ENCODE measurements at places on chromosomes 2 and 18.
A peak's percentile ranks its signal among the peaks of the same experiment; 100 is the strongest.

DNA sequence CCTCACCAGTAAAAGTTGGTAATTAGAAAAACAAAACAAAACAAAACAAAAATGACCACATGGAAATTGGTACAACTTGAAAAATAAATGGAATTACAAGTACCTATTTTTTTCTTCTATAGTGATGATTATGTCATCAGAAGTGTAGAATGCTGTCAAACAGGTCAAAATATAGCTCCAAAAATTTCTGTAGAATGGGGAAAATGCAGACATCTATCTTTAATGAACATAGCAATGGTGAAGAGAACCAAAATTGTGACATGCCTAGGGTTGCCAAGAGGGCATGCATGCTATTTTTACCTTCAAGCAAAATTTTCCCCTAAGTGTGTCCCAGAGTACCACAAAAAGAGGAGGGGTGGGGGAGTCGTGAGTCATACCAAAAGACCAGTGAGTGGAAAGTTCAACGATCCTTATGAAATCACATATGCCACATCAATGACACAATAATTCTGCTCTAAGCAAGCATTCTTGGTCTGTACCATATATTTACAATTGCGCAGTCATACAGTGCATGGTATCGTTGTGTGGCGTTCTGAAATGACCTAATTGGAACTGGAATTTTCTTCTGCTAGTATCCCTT, 1436.4 kb downstream of the SUCLG1 start:
- no peak for DNase-seq

GRCh38 chr2:85539361-85540132, 579 bp downstream of the MAT2A start:
- DNase-seq = peak; percentile 34

DNA sequence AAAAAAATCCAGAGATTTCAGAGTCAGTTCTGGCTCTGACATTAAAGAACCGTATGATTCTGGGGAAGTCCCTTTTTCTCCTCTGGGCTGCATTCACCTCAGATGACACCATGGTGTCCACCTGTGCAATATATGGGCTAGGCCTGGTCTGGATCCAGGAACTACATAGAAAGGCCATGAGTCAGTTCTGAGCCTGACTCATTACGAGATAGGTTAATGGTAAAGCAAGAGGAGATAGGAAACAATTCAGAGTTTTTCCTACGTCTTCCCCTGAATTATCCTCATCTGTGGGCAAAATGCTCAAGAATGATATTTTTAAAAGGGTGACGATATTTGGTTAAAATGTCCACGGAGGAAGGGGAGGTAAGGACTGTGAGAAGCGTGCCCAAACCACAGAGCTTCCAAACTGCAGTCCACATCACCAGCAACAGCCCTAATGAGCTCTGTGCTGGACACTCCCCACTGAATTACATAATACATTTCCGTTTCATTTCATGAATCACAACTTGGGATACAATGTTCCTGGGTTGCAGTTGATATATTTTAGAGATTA, 180.1 kb upstream of the OSR1 start:
- peak; percentile 88 for DNase-seq

DNA sequence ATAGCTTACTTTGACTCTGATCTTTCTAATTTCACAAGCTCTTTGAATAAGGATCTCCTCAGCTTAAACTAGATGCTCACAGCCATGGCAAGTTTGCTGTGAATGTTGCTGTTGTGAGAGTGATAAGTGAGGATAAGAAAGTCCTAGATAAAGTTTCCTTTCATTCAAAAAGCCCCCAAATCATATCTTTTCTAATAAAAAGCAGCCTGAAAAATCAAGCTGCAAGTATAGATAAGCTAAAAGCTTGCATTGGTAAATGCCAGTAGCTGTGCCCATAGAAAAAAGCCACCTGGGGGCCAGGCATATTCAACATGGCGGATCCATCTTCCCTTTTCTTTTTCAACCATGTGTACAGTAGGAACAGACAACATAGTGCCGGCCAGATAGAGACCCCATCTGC, 4.3 kb downstream of the NLRC4 start:
- DNase-seq = no peak

DNA sequence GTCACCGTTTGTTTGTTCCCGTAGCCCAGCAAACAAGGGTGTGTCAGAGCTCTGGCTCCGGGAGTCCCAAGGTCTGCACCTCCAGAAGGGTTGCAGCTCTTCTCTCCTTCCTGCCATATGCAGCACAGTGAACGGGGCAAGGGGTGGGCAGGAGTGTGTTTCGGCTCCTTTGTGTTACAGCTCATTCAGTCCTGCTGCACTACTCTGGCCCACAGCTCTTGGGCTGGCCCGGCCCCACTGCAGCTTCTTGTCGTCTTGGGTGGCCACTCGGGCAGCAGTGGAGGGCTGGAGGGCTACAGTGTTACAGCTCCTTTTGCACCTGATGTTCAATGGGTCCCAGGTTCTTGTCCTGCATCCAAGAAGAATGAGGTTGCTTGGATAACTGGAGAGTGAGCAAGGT, 408.3 kb downstream of the DCC start:
- DNase-seq = no peak

DNA sequence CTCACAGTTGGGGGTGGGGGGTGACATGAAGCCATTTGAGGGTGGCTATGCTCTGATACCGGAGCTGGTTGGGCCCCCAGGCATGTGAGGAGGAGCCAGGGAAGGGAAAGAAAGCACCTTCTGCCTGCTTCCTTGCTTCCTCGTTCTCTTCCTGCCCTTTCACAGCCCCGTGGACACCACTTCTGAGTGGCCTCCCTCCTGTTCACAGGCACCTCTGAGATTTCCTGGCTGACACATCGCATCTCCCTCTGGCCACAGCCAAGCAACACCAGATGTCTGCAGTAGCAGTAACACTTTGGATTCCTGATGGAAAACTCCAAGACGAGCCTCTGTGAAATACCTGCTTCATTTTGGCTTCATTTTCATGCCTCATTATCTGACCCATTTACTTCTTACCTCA, 64.7 kb upstream of the ST3GAL5 start:
- peak; percentile 51 for DNase-seq

GRCh38 chr2:209965723-209966122, 36.7 kb upstream of the RPE start:
- DNase-seq = no peak

- no peak for DNase-seq
Measured at GRCh38 chr18:25518716-25519053, 166.7 kb upstream of the ZNF521 start.

GRCh38 chr2:188295067-188295685, 3.5 kb downstream of the GULP1 start:
- DNase-seq = no peak

- DNase-seq = no peak
Measured at GRCh38 chr2:133952896-133953295, 301.0 kb upstream of the MGAT5 start.

DNA sequence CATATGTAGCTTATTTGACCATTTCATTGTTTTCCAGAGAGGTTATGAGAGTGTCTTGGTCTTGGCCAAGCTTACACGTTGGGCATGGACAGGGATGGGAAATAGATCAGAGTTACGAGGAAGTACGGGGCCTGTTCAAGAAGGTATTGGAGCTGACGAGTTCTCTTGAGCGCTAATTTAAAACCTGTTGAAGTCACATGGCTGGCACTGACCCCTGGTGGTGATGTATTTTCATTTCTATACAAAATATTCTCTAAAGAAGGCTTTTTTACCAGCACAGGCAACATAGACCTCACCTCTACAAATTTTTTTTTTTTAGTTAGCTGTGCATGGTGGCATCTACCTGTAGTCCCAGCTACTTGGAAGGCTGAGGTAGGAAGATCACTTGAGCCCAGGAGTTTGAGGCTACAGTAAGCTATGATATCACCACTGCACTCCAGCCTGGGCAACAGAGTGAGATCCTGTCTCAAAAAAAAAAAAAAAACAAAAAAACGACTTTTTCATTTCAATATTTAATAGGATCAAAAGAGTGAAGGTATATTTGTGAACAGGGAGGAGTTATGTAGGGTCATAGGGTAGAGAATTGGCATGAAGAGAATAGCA, 19.6 kb downstream of the UGP2 start:
- DNase-seq = peak; percentile 63

DNA sequence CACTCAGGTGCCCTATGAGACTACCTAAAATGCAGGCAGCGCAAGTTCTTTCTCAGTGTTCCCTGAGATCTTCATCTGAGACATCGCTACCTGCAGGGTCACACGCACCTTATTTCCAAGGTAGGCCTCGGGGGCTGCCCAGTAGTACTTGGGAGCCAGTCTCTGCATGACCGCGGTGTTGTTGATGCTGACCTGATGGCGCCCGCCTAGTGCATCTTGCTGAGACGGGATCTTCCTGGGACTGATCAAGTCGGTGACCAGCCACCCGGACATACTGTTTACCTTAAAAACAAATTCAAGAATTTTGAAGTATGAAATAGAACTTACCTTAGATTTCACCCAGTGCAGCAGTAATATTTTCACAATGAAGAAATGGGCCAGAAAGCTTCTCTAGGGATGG, 80.1 kb downstream of the LAMA1 start:
- no peak for DNase-seq

- DNase-seq = no peak
Measured at GRCh38 chr2:237540223-237540775, 26.1 kb upstream of the PRLH start.

- DNase-seq = no peak
Measured at GRCh38 chr2:46076251-46076650, 221.0 kb upstream of the EPAS1 start.

DNA sequence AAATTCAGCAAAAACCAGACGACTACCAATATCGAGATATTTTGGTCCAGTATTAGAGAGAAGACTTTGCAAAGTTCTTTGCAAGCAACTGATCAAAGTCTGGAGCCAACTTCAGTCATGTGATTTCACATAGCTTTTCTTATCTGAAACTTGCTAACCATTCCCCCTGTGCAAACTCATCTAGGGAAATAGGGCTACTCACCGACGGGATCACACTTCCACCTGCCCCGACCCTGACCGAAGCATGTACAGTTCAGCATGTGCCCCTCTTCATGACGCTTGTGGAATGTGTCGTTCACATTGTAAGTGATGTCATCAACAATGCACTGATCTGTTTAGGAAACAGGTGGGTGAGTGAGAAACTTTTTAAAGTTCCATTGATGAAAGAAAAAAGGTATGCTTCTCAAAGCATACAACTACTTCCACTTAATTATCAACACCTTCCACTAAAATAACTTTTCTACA, 15.4 kb downstream of the FN1 start:
- no peak for DNase-seq
